ENCODE measurements at places on chromosomes 2 and 18.

DNA sequence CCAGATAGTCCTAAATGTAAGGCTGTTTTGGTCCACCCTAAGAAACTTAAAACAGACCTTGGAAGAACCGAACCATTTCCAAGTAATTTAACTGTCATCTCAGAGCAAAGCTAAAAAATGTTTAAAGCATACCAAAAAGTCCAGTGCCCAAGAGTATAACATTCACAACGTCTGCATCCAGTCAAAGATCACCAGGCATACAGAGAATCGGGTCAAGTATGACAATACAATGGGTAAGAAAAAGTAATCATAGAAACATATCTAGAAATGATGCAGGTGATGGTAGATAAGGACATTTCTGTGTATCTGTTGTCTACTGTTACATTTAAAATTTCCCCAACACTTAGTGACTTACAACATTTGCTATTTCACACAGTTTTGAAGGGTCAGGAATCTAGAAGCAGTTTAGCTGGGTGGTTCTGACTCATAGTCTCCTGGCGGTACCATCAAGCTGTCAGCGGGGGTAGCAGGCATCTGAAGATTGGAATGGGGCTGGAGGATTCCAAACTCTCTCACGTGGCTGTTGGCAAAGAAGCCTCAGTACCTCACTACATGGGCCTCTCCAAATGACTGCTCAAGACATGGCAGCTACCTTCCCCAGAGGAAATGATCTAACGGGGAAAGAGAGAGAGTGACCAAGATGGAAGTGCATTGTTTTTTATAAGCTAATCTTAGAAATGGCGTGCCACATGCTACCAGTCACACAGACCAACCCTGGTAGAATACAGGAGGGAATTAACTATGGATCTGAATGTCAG, 36.6 kb upstream of the DYNC2LI1 start:
- DNase-seq: no peak

GRCh38 chr2:138454761-138455160, 46.8 kb upstream of the SPOPL start:
- no peak for DNase-seq

DNA sequence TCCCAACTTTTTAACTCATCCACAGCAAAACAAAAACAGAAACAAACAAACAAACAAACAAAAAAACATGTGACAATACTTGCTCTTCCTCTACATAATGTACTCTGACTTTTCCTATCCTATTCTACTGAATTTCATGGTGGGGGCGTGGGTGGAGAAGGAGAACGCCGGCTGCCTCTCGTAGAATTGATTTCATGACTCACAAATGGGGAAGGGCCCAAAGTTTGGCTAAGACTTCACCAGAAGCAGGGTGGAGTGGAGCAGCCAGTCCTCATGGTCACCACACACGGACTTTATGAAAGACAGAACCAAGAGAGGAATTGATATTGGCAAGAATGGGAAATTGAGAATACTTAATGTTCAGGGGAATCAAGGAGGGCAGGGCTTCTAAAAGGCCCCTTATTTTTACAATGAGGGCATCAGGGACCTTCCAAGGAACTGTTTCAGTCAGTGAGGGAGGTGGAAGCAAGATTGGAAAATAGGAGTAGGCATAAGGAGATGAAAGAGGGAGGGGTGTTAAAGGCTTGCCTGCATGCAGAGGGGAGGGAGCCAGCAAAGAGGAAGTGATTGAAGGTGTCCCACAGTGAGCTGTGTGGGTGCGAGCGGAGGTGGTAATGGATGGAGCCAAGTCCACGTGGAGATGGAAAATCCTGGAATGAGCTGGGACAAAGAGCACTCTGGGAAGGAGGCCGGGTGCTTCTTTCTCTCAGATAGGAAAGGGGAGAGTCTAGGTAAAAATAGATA, 27.9 kb downstream of the MARCHF4 start:
- no peak for DNase-seq

DNA sequence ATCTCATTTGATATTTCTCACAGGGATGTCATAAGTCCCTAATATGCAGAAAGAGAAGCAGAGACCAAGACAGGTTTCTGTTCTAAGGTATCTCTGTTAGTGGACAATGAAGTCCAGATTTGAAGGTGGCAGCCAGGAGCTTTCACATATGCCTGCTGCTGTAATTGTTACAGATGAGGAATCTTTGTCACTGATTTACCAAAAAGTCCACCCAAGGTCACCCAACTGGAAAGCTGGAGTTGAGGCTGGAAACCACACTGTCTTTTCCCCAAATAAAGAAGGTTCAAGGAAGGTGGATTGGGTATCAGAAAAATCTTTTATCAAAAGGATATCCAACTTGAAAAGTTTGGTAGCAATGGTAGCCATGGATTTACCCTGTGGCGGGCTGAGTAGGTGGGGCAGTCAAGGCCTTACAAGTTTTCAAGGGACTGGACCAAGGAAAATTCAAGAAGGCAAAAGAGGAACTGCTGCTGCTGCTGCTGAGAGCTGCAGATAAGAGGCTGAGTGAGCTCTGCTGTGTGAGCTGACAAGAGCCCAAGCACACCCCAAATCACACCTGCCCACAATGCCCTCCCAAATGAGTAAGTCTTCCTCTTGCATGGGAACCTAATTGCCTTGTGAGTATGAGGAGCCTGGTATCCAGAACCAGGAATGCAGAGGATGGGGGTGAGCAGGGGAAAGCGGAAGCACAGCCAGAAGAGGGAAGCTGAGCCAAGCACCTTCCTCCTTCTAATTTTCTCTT, 241.2 kb downstream of the ANAPC1 start:
- no peak for DNase-seq

GRCh38 chr2:237128026-237128703, 42.5 kb downstream of the COPS8 start:
- peak; percentile 47 for DNase-seq

DNA sequence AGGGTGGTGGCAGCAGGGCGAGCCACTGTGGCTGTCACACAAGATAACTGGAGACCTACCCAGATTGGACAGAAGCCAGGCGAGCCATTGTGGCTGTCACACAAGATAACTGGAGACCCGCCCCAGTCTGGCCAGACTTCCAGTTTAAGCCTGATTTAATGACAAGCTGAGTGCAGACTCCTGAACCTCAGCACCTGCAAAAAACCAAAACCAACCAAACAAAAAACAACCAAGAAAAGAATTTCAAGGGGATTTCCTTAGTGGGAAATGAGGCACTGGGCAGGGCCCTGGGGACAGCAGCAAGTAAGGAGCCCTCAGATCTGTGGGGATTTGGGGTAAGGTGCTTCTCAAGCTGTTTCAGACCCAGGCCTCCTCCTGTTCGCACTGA, 95.2 kb upstream of the BOD1L2 start:
- no peak for DNase-seq

- no peak for DNase-seq
These were observed 1919.8 kb downstream of the SUCLG1 start for GRCh38 chr2:82539280-82539621.

DNA sequence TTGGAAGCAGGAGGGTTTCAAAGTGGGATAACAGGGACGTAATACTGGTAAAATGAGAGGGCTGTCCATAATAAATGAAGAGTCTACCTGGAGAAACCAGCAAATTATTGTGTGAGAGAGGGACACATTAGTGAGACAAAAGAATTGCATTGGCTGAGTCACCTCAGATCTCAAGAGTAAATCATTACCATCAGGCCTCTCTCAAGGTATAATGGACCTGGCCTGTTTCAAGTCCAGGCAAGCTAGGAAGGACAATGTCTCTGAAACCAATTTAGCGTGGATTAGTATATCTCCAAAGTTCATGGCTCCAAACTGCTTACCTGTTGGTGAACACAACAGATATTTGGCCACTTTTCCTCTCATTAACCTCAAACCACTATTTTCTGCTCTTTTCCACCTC, 471.4 kb downstream of the CMPK2 start:
- DNase-seq: no peak

GRCh38 chr18:7332452-7332851, 101.6 kb downstream of the LRRC30 start:
- DNase-seq: no peak

DNA sequence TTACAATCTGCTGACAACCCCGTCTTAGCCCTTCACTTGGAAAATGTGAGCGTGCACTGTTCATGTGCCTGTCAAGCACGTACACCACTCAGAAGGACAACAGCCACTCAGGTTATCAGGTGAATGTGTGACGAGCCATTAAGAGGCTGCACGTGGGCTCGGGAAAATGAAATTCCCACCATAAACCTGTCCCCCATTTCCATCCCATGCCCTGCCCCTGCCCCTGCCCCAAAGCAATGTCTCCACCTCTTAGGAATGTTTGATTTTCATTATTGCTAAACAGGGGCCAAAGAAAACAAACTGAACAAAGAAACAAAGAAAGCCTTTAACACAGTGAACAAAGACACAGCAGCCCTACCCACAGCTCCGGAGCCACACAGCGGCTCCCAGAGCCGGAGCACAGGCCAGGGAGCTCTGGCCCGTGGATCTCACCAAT, 90.5 kb downstream of the TMEM18 start:
- peak; percentile 12 for DNase-seq

DNA sequence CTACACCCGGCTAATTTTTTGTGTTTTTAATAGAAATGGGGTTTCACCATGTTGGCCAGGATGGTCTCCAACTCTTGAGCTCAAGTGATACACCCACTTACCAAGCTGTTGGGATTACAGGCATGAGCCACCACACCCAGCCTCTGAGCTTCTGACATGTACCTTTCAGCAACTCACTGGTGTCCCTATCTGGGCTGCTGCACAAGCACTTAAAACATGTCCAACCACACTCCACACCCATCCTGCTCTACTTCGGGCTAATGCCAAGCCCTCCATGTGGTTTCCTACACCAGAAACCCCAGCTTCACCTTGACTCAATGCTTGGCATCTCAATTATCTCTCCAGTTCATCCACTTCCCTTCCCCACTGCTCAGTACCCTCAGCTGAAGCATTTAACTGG, 22.4 kb upstream of the ARMC9 start:
- DNase-seq: no peak

- DNase-seq: no peak
These were observed 391.7 kb downstream of the PTPRM start for GRCh38 chr18:7958897-7959146.

DNA sequence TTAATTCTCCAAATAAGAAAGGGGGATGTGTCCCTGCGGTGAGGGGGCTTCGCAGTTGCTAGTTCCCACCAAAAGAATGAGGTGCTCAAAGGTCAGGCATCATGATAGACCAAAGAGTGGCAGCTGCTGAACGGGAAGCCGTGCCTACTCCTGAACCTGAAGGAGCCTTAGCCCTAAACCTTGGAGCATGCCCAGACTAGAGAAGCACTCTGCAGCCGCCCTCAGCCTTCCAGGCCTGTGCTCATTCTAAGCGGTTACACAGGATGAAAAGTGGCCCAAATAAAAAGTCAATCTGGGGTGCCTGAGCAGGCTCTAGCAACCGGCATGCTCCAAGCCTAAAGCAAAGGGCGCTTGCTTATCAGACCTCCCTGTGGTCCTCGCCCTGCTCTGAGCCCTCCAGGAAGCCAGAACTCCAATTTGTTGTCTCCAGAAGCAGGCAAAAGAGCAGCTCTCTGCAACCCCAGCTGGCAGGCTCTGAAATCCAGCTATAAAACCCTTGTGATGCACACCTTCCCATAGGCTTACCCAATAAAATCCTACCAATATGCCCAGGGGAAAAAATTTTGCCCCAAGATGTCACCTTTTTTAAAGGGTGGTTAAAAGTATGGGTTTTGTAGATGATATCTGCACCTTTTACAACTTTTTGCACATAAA, 17.5 kb downstream of the UXS1 start:
- no peak for DNase-seq
